ENCODE measurements at places on chromosomes 5 and 9.

GRCh38 chr5:121144764-121145163 lies 680.7 kb downstream of the PRR16 start:
- no peak for DNase-seq

DNA sequence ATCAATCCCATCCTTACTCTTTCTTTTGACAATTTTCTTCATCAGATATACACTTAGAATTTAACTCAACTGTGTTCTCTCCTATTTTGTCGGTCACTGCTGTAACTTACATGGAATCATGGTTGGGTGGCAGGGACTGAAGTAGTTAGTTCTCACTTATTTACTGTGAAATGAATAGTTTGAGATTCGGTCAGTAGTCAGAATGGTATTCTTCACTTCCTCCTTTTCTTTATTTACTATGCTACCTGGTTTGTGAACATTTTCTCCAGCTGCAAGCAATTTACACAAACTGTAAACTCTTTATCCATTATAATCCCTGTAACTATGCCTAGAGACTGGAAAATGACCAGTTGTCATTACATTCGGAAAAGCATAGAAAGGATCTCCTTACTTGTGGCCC lies 41.5 kb upstream of the GDNF start:
- no peak for DNase-seq

DNA sequence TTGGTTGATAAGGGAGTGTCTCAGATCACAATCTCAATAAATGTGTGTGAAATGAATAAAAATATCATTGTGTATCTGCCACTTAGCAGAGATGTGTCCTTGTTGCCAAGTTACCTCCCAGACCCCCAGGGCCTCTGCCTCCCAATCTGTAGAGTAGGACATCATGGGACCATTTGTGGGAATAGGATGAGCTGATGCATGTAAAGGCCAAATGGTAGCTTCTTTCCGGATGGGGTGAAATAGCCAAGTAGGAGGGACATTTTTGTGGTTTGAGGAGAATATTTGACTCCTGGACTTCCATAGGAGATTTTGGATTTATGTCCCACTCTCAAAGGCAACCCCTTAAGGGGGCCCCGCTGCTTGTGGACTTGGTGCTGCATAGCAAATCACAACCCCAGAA lies 82.6 kb upstream of the HRH2 start:
- no peak for DNase-seq

- DNase-seq: no peak
These were observed 8.8 kb downstream of the SPARC start for GRCh38 chr5:151677776-151678545.

DNA sequence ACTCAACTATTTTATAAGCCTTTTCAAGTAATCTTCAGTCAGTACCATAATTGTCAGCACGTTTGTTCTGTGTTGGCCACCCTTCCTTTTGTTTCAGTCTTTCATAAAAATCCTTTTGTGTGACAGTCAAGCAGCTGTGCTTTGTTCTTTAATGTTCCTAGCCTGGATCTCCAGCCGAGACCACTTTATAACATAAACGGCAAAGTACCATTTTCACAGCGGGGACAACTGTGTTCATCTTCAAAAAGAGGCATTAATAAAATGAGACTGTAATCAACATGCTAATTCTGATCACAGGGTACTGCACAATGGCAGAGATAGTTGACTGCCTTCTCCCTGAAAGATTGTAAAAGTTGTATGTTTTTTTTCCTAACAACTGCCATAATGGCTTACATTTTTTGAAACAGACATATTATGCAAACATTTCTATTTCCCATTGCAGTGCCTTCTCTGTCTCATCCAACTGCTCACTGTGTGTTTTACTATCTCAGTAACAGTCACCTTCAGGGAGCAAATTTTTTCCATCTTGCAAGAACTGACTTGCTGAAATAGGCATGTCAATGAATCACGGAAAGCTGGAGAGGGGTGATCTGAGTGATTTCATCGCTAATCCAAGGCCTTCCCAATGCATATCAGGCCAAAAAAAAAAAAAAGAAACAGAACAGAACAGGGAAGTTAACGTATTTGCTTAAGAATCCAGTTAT lies 828.5 kb upstream of the DMAC1 start:
- no peak for DNase-seq

- DNase-seq: no peak
These were observed 59.4 kb upstream of the SIMC1 start for GRCh38 chr5:176178789-176179188.

- no peak for DNase-seq
These were observed 339.9 kb downstream of the ADGRV1 start for GRCh38 chr5:90898326-90899013.

- no peak for DNase-seq
These were observed 10.1 kb upstream of the FOXE1 start for GRCh38 chr9:97842960-97843359.

DNA sequence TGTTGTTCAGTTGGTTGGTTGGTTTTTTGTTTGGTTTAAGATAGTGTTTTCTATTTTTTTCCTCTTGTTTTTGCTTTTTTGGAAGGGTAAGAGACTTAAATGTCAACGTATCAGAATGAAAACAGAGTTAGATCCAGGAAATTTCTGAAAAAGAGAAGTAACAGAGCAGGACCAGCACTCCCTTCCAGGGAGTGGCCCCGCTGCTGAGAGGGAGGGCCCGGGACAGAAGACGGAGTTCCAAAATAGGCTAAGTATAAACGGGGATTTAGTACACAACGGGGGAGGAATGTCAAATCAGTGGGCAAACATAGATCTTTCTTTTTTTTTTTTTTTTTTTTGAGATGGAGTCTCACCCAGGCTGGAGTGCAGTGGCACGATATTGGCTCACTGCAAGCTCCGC lies 92.7 kb upstream of the RUFY1 start:
- DNase-seq: no peak

- no peak for DNase-seq
These were observed 433.2 kb upstream of the ZNF608 start for GRCh38 chr5:125179612-125180011.

DNA sequence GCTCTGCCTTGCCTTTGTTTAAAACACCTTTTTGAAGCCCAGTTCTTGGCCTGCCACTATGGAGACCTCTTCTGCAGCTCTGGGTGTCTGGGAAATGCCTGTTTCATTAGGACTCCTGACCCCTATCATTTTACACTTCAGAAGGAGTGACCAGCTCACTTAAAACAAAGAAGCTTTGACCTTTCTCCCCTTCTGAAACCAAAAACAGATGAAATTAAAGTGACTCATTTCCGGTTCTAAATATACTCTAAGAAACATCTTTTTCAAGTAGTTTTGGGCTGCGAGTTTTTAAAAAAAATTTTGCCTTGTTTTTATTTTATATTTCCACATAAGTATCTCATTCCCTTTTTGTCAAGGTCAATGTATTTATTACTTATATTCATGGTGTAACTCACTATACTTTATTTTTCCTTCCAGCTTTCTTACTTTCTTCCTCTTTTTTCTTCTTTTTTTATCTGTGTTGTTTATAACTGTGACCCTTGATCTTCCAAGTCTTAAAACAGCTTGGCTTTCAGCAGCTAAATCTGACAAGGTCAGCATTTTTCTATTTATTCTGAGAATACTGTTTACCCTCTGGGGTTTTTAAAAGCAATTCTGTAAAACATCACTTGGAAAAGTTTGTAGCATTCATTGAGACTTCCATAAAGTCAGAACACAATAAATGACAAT lies 672.9 kb downstream of the NR2F1-AS1 start:
- DNase-seq: no peak

GRCh38 chr5:158756871-158757270 lies 342.8 kb downstream of the EBF1 start:
- DNase-seq: no peak

- DNase-seq: no peak
These were observed 27.6 kb downstream of the RAPGEF6 start for GRCh38 chr5:131607418-131607817.

DNA sequence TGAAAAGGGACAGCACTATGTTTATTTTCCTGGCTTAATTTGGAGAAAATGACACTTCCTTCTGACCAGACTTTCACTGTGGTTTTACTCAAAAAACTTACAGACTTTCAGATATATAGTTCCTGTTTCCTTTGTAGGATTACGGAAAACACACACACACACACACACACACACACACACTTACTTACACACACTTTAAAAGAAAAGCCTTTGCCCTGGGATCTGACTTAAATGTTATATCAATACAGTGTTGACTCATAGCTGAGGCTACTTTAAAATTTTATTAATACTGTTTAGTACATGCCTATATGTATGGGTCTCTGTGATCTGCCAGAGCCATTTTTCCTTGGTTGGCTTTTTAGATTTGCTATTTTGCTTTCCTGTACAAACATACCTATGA lies 758.3 kb downstream of the DNAH5 start:
- no peak for DNase-seq

DNA sequence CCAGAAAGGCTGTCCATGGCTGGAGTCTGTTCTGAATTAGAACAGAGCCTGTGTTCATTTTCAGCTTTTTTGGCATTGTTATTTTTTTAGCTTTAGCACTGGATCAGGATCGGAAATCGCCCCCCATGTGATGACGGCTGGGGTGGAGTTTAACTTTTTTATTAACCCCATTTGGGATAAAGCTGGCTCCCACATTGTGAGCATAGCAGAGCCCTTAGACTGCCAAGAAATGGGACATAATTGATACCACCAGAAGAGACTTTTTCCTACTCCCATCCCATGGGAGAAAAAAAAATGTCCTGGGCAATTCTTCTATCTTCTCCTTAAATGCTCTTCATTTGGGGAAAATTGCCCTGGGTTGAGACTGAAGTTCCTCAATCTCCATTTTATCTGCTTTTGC lies 52.4 kb downstream of the SLIT3 start:
- DNase-seq: no peak

DNA sequence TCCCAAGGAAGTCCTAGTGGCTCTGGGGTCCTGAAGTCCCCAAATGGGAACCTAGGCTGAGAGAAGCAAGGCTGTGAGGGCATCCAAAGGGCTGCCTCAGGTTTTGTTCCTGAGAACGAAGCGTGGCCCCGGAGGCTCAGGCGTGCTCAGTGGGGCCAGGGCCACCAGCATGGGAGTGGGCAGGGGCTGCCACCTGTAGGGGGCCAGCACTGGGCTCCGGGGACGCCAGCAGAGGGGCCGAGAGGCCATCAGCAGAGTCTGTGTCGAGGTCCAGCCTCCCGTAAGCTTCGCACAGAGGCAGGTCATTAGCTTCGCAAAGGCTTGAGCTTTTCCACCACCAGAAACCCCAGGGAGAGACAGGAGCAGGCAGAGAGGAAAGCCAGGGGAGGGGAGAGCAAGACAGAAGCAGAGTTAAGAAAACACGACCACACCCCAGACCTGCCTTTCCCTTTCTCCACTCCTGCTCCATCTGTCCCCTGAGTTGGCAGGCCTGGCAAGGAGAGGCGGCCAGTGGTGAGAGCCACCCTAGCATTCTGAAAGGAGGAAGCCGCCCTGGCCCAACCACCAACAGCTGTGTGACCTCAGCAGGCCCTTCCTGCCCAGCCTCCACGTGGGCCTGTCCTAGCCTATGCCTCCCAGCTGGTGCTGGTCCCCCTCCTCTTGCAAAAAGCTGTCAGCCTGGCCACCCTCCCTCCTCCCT lies 5.5 kb upstream of the SURF6 start:
- no peak for DNase-seq

- no peak for DNase-seq
These were observed 27.1 kb downstream of the HNRNPH1 start for GRCh38 chr5:179596421-179596820.

DNA sequence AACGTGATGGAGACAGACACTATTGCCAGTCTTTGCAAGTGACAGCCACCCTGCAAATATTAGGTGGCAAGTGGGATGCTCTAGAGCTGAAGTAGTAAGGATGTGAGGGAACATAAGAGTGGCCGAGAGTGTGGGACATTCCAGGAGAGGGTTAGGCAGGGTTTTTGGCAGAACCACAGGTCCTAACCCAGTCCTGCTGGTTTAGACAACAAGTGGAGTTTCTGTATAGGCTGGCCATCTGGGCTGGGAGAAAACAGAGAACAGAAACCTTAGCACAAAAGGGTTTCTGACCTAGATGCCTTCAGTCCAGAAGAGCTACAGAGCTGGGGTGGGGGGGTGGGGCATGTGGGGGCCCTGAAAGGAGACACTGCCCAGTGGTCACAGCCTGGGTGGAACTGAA lies 107.4 kb downstream of the TMEM174 start:
- DNase-seq: no peak

DNA sequence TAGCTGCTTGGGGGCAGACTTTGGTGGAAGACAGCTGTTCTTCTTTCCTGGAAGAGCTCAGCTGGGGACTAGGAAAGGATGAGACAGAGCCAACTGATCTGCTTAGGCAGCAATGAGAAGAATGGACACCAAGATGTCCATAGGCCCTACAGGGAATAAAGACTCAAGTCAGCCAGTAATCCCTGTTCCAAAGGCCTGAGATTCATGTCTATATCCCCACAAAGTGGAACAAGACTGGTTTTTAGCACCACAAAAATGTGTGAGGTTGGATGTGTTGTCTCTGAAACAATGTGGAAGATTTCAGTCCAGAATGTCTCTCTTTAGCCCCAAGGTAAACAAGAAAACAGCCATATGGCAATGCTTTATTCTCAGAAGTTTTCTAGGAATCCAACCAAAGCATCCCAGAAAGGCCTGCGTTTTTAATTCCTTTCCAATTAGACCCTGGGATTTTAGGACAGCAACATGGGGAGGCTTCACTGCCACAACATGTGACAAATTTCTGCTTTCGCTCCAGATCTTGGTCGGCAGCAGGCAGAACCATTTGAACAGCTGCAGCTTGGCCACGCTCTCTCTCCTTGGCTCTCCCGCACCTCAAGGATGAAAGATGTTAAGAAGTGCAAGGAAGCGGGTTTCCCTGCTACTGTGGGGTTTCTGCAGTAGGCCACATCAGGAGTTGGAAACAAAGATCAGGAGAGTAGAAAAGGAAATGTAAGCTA lies 245.1 kb downstream of the FSTL4 start:
- DNase-seq: no peak

DNA sequence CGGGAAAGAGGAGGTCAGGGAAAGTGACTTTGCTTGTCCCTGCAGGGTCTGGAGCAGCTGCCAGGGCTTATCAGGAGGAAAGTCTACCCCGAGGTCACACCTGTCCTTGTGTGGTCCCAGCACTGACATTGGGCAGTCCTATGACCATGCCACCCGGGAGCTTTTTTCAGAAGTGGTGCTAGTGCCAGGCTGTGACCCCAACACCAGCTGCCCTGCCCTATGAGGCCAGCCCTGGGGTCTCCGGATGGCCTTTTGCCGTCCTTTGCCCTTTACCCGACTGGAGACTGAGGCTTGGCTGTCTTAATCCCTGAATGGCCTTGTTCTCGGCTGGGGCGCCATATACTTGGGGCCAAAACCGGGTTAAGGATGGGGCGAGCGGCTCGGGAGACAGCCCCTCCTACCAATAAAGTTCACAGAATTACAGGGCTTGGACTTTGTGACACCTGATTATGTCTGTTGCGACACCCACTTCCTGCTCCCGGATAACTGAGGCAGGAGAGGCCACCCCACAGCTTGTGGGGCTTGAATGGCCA lies 22.2 kb upstream of the SLC9A3 start:
- DNase-seq: no peak

GRCh38 chr9:13395156-13395555 lies 115.7 kb upstream of the MPDZ start:
- no peak for DNase-seq

Measured in stimulated activated naive CD4-positive, alpha-beta T cell treated with Interleukin-2 at 50 U/mL for 16 hours (primary cell).